OCI-LY7 (cell line): ENCODE measurements at places on chromosomes 13 and 19. TPM values are rescaled to one million over a fixed set of nuclear protein-coding genes. Genes with fewer than 3 reads are reported as not detected.

DNA sequence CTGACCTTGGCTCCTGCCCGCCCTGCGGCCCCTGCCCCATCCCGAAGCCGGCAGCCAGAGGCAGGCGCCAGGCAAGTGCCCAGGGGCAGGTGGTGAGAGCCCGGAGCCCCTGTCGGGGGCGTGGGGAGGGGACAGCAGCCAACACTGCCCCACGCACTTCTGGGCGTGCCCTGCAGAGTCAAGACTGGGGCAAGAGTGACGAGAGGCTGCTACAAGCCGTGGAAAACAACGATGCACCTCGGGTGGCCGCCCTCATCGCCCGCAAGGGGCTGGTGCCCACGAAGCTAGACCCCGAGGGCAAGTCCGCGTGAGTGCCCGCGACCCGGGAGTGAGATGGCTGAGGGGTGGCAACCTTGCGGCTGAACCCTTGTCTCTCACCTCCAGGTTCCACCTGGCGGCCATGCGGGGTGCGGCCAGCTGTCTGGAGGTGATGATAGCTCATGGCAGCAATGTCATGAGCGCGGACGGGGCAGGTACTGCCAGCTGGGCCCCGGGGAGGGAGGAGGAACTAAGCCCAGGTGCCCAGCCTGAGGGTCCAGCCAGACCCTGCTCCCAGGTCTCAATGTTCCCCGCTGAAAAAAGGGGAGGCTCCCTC lies 17.3 kb downstream of the ANKRD24 start:
- DNase-seq, result no peak

Gene BRME1
- total RNA-seq, result 7.1 and 7.2 TPM in 2 replicates

- DNase-seq, result no peak
Observed at GRCh38 chr13:43326100-43326499, 302.7 kb downstream of the DNAJC15 start.

- no peak for DNase-seq
Observed at GRCh38 chr19:1471010-1471514, 8.0 kb downstream of the C19orf25 start.

- DNase-seq, result peak; percentile 93
Observed at GRCh38 chr13:66138172-66138811, 1091.8 kb downstream of the PCDH9 start.

GRCh38 chr19:30069535-30070197 lies 127.6 kb downstream of the URI1 start:
- no peak for DNase-seq

GRCh38 chr13:107117327-107118012 lies 549.5 kb upstream of the ARGLU1 start:
- no peak for DNase-seq

- DNase-seq, result peak; percentile 1
Observed at GRCh38 chr13:112688560-112689302, 1.1 kb upstream of the ATP11A start.

Gene FLT1
- total RNA-seq, result 1.6 and 2.3 TPM in 2 replicates

DNA sequence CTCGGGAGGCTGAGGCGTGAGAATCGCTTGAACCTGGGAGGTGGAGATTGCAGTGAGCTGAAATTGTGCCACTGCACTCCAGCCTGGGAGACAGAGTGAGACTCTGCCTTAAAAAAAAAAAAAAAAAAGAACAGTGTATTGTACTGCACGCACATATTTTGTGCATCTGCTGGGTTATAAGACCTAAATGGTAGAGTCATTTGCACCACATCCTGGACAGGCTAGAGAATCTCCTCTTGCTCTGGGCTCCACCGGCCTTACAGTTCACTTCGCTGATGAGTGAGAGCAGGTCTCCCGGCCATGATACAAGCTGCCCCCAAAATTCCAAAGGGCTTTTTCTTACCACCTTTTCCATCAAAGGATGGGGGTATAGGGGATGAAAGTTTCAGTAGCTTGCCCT lies 7.2 kb upstream of the SAE1 start:
- no peak for DNase-seq

GRCh38 chr13:28805193-28805819 lies 14.8 kb upstream of the MTUS2 start:
- DNase-seq, result peak; percentile 35

GRCh38 chr19:33211794-33212435 lies 13.7 kb downstream of the SLC7A10 start:
- DNase-seq, result no peak

Gene IL27RA
- total RNA-seq, result 6.0 and 9.0 TPM in 2 replicates

DNA sequence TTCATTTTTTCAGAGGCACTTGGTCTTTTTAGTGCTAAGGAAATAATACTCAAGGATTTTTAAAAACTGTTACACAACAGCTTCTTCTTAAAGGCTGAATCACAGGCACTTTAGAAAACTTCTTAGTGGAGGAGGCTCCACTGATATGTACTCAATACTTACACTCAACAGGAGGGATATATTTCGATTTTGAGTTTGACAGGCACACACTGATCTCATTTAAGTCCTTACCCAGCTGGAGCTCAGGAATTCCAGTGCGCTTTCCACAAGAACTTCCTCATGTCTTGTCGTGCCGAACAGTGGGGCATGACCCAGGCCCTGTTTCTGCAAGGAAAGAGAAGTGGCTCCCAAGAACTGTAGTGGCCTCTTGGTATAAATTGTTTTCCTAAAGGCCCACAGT lies 103.8 kb downstream of the RGCC start:
- no peak for DNase-seq

Gene GRIK5
- 1.1 and 1.3 TPM in 2 replicates for total RNA-seq

DNA sequence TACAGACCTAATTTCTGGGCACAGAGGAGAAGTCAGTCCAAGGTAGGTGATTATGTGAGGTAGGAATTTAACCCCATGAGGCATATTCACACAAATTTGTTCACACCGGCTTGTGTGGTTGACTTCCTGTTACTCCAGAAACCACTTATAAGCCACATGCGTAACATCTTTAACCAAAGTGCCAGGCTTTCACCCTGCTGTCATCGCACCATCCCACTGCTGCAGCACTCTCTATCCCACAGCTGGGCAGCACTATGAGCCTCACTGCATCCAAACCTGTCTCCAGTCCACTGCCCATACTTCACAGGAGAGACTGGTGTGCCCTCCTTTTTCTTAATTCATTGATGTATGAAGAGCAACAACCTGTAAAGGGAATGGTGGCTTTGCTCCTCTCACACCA lies 128.2 kb upstream of the ARGLU1 start:
- no peak for DNase-seq

GRCh38 chr13:51887468-51887867 lies 25.7 kb downstream of the CCDC70 start:
- no peak for DNase-seq
